ENCODE measurements at places on chromosomes 6 and 20.
A peak's percentile ranks its signal among the peaks of the same experiment; 100 is the strongest.

DNA sequence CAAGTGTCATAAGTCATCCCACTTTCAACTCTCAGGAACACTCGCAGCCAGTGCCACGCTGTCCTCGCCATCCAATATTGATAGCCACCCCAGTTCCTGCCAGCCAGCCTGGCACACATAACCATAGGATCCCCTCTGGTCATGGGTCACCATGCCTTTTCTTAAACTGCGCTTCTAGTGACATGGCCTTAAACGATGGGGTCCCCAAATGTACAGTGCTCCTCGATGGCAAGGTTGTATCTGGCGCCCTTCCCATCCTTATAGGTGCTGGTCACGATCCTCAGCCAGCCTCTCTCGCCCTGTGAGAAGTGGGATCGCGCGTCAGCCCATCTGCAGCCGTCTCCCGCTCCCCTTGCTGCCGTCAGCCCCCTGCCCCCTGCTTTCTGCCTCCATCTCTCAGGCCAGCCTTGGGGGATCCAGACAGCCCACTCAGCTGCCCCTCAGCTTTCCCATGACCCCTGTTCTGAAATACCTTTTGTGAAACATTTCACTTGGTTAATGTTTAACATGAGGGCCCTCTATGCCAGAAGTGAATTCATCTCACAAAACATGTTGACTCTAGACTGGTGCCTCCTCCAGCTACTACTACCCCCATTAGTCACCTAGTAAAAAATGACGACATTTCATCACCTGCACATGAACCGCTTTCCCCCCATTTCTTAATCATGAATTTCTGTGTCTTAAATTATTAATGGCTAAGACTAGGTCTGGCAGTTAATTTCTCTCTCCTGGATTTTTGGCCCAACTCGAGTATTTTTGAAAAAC is 11.4 kb downstream of the CTSZ start:
- no peak for DNase-seq

DNA sequence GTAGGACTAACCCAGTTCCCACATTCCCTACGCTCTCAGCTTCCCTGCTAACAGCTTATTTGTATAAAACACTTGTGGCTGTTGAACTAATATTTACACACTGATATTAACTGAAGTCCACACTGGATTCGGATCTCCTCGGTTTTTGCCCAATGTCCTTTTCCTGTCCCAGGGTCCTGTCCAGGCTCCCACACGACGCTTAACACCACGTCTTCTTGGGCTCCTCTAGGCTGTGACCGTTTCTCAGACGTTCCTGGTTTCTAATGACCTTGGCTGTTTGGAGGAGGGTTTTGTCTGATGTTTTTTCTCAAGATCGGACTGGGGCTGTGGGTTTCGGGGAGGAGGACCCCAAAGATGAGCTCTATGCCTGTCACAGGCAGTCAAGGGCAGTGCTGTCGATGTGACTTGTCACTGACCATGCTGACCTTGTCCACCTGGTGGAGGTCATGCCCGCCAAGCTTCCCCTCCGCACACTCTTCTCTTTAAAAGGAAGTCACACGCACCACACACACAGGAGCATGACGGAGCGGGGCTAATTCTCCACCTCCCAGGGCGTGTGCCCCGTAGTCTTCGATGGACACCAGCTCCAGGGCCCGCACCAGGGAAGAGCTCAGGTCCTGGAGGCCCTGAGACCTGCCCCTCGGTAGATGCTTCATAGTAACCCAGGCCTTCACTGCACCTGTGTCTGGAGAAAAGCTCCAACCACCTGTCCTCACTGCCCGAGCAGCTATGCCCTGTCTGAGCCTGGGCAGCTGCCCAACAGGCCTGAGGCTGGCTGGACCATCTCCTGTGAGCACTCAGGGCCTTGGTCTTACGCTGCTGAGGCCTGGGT is 72.0 kb downstream of the TTLL2 start:
- no peak for DNase-seq

- DNase-seq, result peak; percentile 64
Observed at GRCh38 chr20:54062812-54063280, 7.5 kb downstream of the BCAS1 start.

GRCh38 chr20:18225632-18226031 is 62.7 kb upstream of the ZNF133 start:
- DNase-seq, result peak; percentile 71

DNA sequence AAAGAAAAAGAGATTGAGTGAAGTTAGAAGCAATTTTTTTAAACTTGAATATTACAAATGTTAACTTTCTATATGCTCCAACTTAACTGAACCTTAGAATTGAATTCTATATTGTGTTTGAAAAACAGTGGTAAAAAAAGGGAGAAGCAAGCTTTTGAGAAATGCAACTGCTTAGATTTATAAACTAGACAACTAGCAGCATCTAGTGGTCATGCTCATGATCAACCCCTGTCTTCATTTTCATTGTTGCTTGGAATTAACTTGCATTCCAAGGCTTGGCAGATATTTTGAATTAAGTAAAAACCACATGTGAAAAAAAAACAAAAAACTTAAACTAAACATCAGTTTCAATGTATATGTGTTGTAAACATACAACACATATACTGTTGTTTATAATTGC is 113.1 kb downstream of the C6orf58 start:
- peak; percentile 26 for DNase-seq

DNA sequence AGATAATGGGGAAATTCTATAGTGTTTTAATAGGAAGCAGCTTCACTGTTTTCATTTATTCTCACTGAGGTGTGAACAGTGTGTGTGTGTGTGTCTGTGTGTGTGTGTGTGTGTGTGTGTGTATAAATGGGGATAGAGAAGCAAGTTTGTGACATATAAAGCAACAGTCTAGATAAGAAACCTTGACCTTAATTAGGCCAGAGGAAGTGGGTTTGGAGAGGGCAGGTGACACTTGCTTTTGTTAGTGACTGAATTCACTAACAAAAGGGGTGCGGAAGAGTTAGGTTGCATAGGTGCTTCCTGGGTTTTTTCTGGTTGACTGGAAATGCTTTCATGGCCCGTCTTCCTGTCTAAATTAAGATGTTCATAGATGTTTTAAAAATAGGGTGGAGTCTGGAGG is 515.7 kb upstream of the FLRT3 start:
- no peak for DNase-seq

Measured in dermis blood vessel endothelial cell (primary cell).